Foreskin keratinocyte (primary cell): ENCODE measurements at places on chromosomes 16 and 17. TPM values are rescaled to one million over a fixed set of nuclear protein-coding genes. Genes with fewer than 3 reads are reported as not detected.

PRAC1 gene
- not detected in 2 replicates for total RNA-seq

ENKD1 gene
- total RNA-seq, result 19.1 and 19.5 TPM in 2 replicates

PFAS gene
- total RNA-seq, result 31.6 and 33.9 TPM in 2 replicates

KCNG4 gene
- not detected in 2 replicates for total RNA-seq

LYZL6 gene
- total RNA-seq, result not detected in 2 replicates

ANKRD13B gene
- 9.2 and 11.7 TPM in 2 replicates for total RNA-seq
